ENCODE measurements at places on chromosomes 1 and 21.

DNA sequence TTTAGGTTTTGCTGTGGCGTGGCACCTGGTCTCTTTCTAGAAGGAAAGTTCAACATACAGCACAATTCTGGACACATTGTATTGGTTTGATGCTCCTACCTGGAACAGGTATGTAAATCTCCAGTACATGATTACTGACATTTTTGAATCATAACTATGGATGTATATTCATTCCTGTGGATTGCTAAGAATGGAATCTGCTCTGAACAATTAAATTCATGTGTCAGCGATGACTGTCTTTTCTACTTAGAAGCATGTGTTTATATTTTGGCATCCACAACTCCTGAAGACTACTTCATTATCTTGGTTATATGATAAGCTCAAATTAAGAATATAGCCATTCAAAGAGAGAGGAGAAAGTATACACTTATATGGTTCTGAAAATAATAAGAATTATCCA lies 291.8 kb downstream of the CHRM3 start:
- H3K27ac ChIP-seq: no peak overlapping the region
- no peak overlapping the region for H3K4me3 ChIP-seq
- DNase-seq: no peak

GRCh38 chr1:14165371-14165801 lies 433.1 kb upstream of the KAZN start:
- no peak overlapping the region for H3K27ac ChIP-seq
- no peaks in the 10 kb centered on the region for H3K27me3 ChIP-seq
- H3K4me1 ChIP-seq: no peaks in the 10 kb centered on the region
- H3K36me3 ChIP-seq: no peaks in the 10 kb centered on the region
- no peak for DNase-seq

DNA sequence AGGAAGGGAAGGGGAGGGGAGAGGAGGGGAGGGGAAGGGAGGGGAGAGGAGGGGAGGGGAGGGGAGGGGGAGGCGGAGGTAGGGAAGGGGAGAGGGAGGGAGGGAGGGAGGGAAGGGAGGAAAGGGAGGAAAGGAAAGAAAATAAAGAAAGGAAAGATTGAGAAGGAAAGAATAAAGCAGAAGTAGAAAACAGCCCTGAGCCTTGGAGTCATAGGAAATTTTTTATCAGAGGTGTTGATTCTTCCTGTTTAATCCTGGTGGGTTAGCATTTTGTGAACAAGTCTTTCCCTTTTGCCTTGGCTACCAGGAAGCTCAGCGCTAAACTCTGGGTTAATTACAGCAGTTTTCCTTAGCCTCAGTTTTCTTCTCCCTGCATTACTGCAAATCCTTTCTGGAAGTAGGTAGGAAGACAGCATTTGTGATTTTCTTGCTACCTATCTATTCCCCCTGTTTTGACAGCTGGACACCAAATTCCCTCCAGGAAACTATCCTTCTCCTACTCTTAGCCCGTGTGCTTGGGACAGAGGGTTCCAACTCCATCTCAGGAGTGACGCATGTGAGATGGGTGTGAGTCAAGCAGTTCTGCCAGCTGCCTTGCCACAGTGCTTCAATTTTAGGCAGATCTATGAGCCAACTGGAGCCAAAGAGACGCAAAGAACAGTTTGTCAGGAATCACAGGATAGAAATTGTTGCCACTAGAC lies 26.9 kb downstream of the TOMM20 start:
- peaks cover 4% of the 10 kb centered on the region for H3K27me3 ChIP-seq
- H3K36me3 ChIP-seq: no peaks in the 10 kb centered on the region
- no peak for DNase-seq
- no peaks in the 10 kb centered on the region for H3K4me1 ChIP-seq
- H3K4me3 ChIP-seq: no peak overlapping the region

DNA sequence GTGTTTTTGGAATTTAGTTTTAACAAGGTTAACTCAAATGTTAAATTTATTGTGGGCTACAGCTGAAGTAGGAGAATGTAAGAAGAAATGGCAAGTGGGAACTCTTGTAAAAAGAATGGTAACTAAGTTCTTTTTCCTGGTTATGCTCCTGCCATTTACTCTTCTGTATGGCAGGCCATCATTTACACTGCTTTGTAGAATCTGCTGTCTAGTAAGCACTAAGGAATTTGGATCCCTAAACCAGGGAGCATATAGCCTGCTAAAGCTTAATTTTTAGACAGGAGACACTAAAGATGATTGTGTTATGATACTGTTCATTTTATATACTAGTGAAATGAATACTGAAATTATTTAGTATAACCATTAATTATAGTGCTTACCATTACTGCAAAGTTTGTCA lies 85.3 kb downstream of the CAMTA1 start:
- DNase-seq: no peak
- no peak overlapping the region for H3K4me3 ChIP-seq
- H3K27me3 ChIP-seq: no peaks in the 10 kb centered on the region
- H3K27ac ChIP-seq: no peak overlapping the region
- H3K36me3 ChIP-seq: no peaks in the 10 kb centered on the region

- no peak for DNase-seq
- no peak overlapping the region for H3K27ac ChIP-seq
- H3K27me3 ChIP-seq: no peaks in the 10 kb centered on the region
- H3K36me3 ChIP-seq: no peaks in the 10 kb centered on the region
Observed at GRCh38 chr1:165456861-165457260, 11.9 kb upstream of the RXRG start.

DNA sequence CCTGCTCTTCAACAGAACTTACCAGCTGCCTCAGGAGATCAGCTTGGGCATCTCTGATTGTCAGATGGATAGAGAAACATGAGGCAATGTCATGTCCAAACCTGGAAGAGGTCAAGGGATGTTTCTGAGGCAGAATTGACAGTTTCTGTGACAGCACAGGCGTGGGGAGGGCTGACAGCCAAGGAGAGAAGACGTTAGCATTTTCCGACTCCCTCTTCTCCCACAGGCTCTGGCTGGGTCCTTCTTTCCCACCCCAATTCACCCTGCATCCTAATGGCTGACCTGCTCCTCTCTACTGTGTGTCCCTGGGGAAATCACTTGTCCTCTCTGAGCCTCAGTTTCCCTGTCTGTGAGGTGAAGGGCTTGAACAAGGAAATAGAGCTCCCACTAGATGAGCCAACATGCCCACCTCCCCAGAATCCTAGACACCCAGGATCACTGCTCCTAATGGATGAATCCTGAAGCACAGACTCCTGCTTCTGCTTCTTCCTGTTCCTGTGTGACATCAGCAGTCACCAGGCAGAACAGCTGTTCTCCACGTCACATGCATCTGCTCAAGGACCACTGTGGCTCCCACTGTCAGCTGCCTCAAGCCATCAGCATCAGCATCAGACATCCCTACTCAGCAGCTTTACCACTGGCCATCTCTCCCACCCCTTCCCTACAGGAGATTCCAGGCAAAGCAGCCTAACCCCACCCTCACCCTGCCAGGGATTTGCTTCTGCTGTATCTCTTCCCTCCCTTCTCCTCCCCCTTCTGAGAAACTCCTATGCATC lies 408.0 kb downstream of the MATN1 start:
- no peaks in the 10 kb centered on the region for H3K27me3 ChIP-seq
- peak; percentile 15 for DNase-seq
- H3K27ac ChIP-seq: no peak overlapping the region
- no peaks in the 10 kb centered on the region for H3K36me3 ChIP-seq

DNA sequence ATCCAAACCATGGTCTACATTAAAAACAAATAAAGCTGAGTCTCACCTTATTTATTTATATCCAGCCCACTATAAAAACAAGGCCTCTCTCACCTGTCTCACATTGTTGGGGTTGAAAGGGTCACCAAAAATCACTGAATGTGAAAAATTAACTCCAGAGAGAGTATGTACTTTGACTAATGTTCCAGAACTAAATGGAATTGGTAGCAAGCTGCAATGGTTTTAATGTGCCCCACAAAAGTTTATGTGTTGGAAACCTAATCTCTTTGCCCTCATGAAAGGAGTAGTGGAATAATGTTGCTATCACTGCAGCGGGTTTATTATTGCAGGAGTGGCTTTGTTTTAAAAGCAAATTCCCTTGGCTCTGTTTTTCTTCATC lies 230.3 kb downstream of the LTN1 start:
- no peaks in the 10 kb centered on the region for H3K36me3 ChIP-seq
- peaks cover 20% of the 10 kb centered on the region for H3K4me1 ChIP-seq
- no peaks in the 10 kb centered on the region for H3K27me3 ChIP-seq
- H3K27ac ChIP-seq: no peak overlapping the region
- DNase-seq: no peak
- H3K4me3 ChIP-seq: no peak overlapping the region

DNA sequence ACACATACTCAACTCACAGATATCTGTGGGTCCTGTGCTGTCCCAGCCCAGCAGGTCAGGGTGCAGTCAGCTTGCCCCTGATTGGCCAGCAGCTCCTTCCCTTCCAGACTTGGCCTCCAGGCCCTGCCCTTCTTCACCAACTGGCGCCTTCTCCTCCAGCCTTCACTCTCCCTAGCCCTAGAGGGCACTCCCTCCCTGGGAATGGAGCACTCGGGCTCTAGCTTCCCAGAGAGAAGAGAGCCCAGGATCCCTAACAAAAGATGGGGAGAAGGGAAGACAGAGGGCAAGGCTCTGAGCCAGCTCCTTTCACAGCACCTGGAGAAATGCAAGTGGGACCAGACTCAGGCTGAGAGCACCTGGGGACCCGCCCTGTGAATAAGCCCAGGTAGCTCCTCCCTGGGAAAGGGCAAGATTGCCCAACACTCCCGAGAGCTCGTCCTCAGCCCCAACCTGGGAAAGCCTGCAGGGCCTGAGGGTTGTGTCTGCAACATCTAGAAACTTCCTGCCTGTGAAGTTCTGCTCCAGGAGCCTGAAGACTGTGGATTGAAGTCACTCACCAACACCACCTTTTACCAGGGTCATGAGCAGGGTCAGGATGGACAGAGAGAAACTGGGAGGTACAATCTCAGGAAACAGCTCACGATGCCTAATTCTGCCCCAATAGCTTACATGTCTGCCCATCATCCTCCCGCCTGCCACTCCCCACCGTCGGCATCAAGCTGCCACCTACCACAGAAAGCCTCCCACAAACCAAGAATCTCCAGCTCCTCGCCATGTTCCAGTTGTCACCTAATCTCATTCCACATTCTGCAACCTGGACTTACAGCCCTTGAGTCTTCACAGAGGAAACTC lies at the start of gene PGLYRP4:
TSS of gene PGLYRP4 (minus strand) at position 331 of the 852 bp plus-strand sequence. CDS start 909 bp downstream, outside the sequence.
- no peak within 1 kb of the TSS for H3K27ac ChIP-seq
- no peaks in the 10 kb centered on the region for H3K27me3 ChIP-seq
- H3K4me3 ChIP-seq: no peak within 1 kb of the TSS
- no peaks in the 10 kb centered on the region for H3K4me1 ChIP-seq

GRCh38 chr1:93738075-93738622 lies 56.5 kb upstream of the BCAR3 start:
- DNase-seq: no peak
- H3K4me3 ChIP-seq: no peak overlapping the region
- no peak overlapping the region for H3K27ac ChIP-seq
- no peaks in the 10 kb centered on the region for H3K4me1 ChIP-seq
- H3K27me3 ChIP-seq: no peaks in the 10 kb centered on the region

- H3K27ac ChIP-seq: peak overlapping the region; percentile 77
- H3K4me1 ChIP-seq: peaks cover 25% of the 10 kb centered on the region
- no peaks in the 10 kb centered on the region for H3K36me3 ChIP-seq
- H3K4me3 ChIP-seq: no peak overlapping the region
- no peak for DNase-seq
- H3K27me3 ChIP-seq: no peaks in the 10 kb centered on the region
Observed at GRCh38 chr1:246949956-246950355, 18.2 kb upstream of the AHCTF1 start.

GRCh38 chr21:16372586-16372985 lies 642.8 kb downstream of the USP25 start:
- H3K4me3 ChIP-seq: no peak overlapping the region
- H3K36me3 ChIP-seq: no peaks in the 10 kb centered on the region
- no peak for DNase-seq
- H3K27me3 ChIP-seq: no peaks in the 10 kb centered on the region
- peaks cover 14% of the 10 kb centered on the region for H3K4me1 ChIP-seq

DNA sequence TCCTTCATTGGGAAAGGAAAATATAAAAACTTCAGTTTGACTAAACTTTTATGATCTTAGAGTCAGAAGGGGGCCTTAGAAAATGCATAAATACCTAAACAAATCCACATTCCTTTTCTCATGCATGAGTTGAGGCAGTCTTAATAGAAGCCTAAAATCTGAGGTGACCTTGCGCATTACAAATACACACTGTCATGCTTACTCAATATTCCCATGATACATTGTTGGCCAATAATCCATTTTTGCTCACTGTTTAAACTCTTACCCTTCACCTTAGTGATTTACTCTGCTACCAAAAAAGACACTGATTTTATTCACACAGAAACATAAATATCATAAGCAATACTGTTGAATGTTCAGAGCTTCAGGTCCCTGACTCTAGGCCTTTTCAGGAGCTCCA lies 19.1 kb upstream of the TMCO1 start:
- no peak overlapping the region for H3K4me3 ChIP-seq
- H3K36me3 ChIP-seq: no peaks in the 10 kb centered on the region
- H3K27me3 ChIP-seq: no peaks in the 10 kb centered on the region
- no peak for DNase-seq
- H3K4me1 ChIP-seq: no peaks in the 10 kb centered on the region

- no peaks in the 10 kb centered on the region for H3K36me3 ChIP-seq
- no peak for DNase-seq
- H3K4me1 ChIP-seq: peaks cover 36% of the 10 kb centered on the region
Observed at GRCh38 chr1:90370686-90371447, 346.2 kb downstream of the BARHL2 start.

DNA sequence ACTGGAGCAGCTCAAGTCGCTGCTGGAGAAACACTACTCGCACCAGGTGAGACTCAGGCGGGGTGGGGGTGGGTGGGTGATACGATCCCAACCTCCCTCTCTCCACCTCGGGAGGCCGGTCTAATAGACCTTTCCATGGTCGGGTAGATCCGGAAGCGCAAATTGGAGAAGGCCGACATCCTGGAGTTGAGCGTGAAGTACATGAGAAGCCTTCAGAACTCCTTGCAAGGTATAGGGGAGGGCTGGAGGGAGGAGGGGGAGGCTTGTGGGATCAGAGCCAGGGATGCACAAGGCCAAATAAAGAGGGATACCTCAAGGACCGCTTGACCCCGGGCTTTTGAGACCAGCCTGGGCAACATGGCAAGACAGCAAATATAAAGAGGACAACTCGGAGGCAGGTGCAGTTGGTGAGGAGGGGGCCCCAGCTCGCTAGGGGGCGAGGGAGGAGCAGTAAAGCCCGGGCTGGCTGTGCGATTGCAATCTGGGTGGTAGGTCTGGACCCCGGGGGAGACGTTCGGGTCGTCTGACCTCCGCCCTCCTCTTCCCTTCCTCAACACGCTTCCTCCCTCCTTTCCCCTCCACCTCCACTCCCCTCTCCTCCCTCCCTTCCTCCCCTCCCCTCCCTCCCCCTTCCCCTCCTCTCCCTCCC lies 546 bp downstream of the HES3 start:
- no peaks in the 10 kb centered on the region for H3K36me3 ChIP-seq
- no peak overlapping the region for H3K27ac ChIP-seq
- no peak for DNase-seq
- peaks cover 94% of the 10 kb centered on the region for H3K27me3 ChIP-seq
- peaks cover 15% of the 10 kb centered on the region for H3K4me1 ChIP-seq
- H3K4me3 ChIP-seq: no peak overlapping the region

- H3K36me3 ChIP-seq: no peaks in the 10 kb centered on the region
- H3K4me1 ChIP-seq: no peaks in the 10 kb centered on the region
- H3K27ac ChIP-seq: peak overlapping the region; percentile 6
- H3K27me3 ChIP-seq: no peaks in the 10 kb centered on the region
Observed at GRCh38 chr1:9466780-9467758, 72.2 kb upstream of the SLC25A33 start.

- H3K36me3 ChIP-seq: no peaks in the 10 kb centered on the region
- no peak overlapping the region for H3K4me3 ChIP-seq
- H3K27ac ChIP-seq: no peak overlapping the region
- H3K27me3 ChIP-seq: peaks cover 33% of the 10 kb centered on the region
- DNase-seq: no peak
Observed at GRCh38 chr1:30132602-30133286, 590.6 kb downstream of the MATN1 start.
